CD4-positive, alpha-beta T cell treated with Interleukin-2 at 100 ng/mL for 4 hours (primary cell): ENCODE measurements at places on chromosomes 13 and 19.

DNA sequence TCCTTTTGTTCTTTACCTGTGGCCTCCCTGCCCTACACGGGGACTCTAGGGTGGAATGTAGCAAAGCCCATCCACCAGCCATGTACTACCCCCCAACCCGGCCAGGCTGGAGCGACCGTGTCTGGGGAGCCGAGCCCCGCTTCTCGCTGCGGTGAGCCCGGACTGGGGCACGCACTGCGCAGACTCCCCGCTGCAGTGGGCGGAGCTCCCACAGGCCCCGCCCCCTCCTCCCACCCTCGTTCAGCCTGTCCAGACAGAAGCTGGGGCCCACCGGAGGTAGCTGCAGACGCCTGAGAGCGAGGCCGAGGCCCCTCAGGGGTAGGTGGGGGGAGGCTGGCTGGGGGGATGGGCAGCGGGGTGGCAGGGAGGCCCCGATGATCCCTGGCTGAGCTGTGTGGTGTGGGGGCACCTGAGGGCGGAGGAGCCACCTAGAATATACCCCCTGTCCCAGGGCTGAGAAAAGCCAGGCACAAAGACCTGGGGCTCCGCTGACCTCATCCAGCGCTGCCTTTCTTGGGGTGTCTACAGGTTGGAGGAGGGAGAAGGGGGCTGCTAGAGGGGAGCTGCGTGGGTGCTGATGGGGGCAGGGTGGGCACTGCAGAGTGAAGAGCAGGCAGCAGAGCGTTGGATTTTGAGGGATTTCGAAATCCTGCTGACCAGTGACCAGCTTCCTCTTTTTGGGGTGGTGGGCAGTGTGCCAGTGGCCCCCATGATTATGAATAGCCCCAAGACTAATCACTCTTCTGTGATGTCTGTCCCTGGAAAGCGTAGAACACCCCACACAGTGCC lies 17.3 kb downstream of the PLD3 start:
- DNase-seq, result peak; percentile 17

DNA sequence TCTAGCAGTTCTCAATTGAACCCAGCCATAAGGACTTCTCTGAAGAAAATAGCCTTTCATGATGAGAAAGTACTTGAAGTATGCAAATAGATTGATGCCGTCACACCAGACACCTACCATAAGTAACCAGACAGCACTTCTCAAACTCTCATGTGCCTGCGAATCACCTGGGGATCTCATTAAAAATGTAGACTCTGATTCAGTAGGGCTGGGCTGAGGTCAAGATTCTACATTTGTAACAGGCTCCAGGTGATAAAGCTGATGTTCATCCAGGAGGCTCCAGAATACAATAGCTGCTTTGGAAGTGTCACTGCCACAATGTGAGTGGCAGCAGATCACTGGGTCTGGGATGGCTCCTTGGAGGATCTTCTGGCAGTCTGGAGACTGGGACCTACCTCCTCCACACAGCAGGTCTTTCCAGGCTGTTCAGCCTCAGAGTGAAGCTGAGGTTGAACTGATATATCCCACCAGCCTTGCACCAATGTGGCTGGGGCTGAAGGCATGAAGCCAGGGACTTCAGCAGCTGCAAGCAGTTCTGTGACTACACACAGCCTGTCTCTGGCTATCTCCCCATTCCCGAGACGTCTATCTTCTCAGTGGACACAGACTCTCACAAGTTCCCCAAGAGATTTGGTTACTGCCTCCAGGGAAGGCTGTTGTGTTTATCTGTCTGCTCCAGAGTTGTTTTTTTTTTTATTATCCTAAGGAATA lies 9.1 kb downstream of the MBNL2 start:
- no peak for DNase-seq

- DNase-seq, result no peak
Measured at GRCh38 chr13:48311223-48311622, 7.7 kb downstream of the RB1 start.

GRCh38 chr19:31139871-31140505 lies 209.2 kb downstream of the TSHZ3 start:
- no peak for DNase-seq

- no peak for DNase-seq
Measured at GRCh38 chr13:37138926-37139325, 33.5 kb upstream of the CSNK1A1L start.

GRCh38 chr19:1683869-1684572 lies 31.6 kb upstream of the TCF3 start:
- DNase-seq, result no peak

GRCh38 chr13:23202383-23202782 lies 21.6 kb downstream of the SGCG start:
- DNase-seq, result no peak
